ENCODE measurements at places on chromosomes 11 and 22.

GRCh38 chr11:114099392-114100178 lies 40.1 kb downstream of the ZBTB16 start:
- DNase-seq, result no peak

GRCh38 chr22:39429186-39429585 lies 27.6 kb upstream of the MGAT3 start:
- no peak for DNase-seq

DNA sequence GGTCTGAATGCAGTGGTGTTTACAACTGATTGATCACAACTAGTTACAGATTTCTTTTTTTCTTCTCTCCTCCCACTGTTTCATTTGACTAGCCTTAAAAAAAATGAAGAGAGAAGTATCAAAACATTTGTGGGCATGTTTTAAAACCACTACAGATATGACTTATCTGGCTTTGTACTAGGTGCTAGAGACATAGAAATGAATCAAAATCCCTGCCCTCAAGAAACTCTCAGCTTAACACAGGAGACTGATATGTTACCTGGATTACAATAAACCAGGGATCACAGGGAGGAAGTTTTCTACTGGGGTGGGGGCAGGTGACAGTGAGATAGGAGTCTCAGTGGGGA lies 25.2 kb upstream of the CTR9 start:
- no peak for DNase-seq

DNA sequence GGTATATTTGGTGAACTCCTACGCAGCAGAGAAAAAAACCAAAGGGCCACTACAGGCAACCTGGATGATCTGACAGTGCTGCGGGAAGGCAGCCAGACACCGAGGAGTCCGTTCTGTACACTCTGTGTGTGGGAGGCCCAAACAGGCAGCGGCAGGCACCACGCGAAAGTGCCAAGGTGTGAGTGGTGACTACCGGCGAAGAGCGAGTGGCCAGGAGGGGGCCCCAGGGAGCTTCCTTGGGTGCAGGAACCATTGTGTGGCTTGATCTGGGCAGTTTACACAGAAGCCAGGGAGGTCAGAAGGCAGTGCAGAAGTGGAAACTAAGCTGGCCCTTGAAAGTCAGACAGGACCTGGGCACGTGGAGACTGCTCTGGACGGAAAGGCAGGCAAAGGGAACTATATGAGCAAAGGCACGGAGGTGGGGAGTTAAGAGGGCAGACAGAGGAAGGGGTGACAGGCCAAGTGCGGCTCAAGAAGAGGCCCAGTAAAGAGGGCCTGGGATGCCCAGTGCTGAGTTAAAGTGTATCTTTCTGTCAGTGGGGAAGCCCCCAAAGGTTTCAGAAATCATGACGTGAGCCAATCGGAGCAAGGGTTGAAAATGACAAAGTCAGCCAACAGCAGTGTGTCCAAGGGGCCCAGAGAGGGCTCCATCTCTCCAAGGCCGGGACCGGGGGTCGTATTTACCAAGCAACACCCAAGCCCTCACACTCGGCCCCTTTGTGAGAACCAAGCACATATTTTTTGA lies 10.6 kb downstream of the TMEM184B start:
- no peak for DNase-seq

- DNase-seq, result no peak
These were observed 71.4 kb downstream of the KIAA1671 start for GRCh38 chr22:25023879-25024278.

- no peak for DNase-seq
These were observed 10.5 kb downstream of the PTDSS2 start for GRCh38 chr11:460331-461199.

DNA sequence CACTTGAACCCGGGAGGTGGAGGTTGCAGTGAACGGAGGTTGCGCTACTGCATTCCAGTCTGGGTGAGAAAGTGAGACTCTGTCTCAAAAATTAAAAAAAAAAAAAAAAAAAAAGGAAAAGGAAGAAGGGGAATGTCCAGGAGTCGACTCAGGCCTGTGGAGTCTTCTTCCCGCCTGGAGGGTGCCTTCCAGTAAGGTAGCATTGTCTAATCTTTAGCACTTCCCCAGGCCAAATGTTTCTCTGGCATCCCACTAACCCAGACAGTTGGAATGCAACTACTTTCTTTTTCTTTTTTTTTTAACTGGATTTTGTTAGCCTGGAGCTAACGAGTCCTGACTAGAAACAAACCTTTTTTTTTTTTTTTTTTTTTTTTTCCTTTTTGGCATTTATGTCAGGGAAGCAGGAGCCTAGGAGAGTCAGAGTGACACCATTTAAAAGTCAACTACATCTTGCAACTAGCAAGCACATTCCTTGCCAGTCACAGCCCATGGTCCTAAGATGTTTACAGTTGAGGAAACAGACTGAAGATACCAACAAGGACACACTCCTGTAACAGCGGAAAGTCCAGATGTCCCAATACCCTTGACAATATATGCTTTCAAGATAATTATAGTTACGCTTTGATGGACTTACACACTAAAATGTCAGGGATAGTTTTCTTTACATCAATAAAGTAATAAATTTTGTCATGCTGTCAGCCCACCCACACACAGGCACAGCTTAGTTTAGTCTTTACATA lies 10.6 kb downstream of the PLET1 start:
- DNase-seq, result no peak

DNA sequence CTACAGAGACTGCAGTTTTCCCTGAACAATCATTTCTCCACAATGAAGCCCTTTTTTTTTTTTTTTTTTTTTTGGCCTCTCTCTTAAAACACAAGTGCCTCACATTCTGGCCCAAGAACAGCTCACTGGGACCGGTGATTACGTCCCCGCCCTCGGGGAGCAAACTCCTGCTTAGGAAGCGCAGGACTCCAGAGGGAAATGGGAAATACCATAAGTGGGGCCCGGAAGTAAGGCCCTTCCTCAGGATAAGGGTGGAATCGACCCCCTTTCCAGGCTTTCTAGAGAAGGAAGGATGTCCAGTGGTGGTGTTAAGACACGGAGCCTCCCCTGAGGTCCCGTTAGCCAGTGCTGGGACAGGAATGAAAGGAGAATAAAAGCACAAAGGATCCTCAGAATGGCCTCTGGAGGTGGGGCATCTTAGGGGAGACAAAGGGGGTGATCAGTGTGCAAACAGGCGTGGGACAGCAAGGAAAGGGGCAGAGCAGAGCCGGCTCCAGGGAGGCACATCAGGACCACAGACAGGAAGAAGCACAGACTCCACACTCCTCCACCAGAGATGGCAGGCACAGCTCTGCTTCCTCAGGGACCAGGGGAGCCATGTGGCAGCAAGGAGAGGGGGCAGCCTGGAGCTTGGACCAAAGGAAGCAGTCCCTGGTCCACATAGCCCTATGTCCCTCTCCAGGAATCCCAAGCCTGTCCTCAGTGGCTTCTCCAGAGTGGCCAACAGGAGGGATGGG lies 61.3 kb downstream of the CHST1 start:
- DNase-seq, result no peak

- DNase-seq, result no peak
These were observed 7.2 kb upstream of the STT3A start for GRCh38 chr11:125585487-125585886.

DNA sequence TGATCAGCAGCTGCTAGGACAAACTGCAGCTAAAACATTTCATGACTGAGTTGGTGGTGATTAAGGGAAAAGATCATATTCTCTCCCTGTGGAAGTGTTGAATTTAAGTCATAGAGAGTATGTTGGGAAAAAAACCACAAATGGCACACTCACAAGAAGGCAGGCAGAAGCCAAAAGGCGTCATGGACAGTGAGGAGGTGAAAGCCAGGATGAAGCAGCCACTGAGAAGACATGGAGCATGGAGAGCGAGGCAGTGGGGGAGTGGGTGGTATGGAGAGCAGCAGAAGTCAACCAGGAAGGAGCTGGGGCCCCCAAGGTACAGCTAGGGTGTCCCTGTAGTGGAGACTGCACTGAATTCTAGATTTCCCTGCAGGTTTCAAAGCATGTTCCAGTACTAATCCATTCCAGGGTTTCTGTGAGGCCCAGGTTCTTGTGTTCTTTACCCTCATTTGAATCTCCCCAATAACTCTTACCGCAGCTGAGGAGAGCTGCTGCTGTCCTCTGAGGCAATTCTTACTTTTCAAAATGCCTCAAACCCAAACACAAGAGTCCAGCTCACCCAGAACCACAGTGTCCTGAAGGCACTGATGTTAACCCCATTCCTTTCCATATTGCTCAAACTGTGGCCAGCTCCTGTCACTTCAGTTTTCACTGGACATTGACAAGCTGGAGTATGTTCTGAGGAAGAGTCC lies 191.8 kb upstream of the E2F8 start:
- no peak for DNase-seq

DNA sequence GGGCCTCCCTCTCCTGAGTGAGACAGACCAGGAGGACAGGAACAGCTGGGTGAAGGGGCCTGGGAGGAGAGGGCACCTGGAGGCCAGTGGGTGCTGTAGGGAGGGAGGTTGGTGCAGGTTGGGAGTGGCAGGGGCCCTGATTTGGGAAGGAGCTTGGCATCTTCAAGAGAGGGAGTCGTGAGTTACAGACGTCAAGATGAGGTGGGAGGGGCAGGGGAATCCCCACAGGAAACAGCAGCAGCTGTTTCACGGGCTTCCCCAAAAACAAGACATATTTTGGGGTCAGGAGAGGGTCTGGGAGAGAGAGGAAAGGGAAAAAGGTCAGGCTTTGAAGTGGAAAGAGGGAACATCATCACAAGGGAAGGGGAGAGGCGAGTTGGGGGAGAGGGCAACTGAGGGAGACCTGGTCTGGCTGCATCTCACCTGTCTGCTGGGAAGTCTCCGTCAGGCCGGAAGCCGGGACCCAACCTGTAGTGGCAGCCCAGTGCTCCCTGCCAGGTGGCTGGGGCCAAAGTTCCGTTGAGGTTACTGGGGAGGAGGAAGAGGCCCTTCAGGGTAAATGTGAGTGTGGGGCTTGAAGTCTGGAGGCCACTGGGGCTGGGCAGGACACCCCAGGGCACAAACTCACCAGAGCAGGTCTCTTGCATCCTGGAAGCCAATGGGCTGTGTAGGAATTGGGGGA lies 4.4 kb downstream of the NAALADL1 start:
- DNase-seq, result no peak

- no peak for DNase-seq
These were observed 367.9 kb downstream of the METTL15 start for GRCh38 chr11:28476049-28476448.

DNA sequence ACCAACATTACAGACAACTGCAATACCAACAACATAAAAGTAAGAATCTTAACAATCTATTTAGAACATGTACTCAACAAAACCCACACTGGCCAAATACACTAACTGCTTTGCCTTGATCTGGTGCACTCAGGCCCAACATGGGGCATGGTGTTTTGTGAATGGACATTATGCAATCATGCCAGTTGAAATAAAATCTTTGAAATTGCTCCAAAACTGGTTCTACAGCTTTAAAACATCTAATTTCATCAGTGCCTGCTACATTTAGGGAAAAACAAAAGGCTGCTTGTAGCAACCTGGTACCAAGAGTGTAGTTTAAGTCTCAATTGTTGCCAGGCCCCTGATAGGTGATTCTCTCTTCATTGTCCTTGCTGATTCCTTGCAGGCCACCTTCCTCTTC lies 3.3 kb upstream of the CTR9 start:
- no peak for DNase-seq

Measured in cortex of kidney (tissue), 1 donor.